ENCODE measurements at places on chromosomes 11 and 22. TPM values are rescaled to one million over a fixed set of nuclear protein-coding genes. Genes with fewer than 3 reads are reported as not detected.

Gene NAT10
- total RNA-seq = 23.4 TPM

Gene NEFH
- total RNA-seq = not detected

Gene TPBGL
- total RNA-seq = not detected

Gene PKDREJ
- not detected for total RNA-seq

Gene MN1
- 13.2 TPM for total RNA-seq

Gene USH1C
- not detected for total RNA-seq

Gene FKBP2
- total RNA-seq = 18.8 TPM

Gene C11orf42
- not detected for total RNA-seq

Gene GGTLC3
- total RNA-seq = not detected

Gene RBMXL2
- total RNA-seq = not detected

Gene SLC37A2
- total RNA-seq = 4.2 TPM

Gene C11orf97
- not detected for total RNA-seq

Gene P2RY6
- total RNA-seq = not detected

Gene BIRC3
- total RNA-seq = 24.7 TPM

Gene NLRP14
- total RNA-seq = 0.48 TPM

Gene DDX25
- total RNA-seq = 0.74 TPM

Gene TBX1
- 1.1 TPM for total RNA-seq

Gene APOL1
- 20.0 TPM for total RNA-seq

Gene CCDC157
- total RNA-seq = 1.5 TPM

Gene VPREB1
- not detected for total RNA-seq

Gene SLC43A3
- total RNA-seq = 135 TPM

Gene MAPK11
- 4.8 TPM for total RNA-seq

Gene ANKK1
- total RNA-seq = 0.06 TPM

Gene SCT
- total RNA-seq = not detected

Gene CYTH4
- 1.7 TPM for total RNA-seq

Gene USP35
- total RNA-seq = 2.3 TPM

Gene LRRC56
- 0.11 TPM for total RNA-seq

Gene MRGPRX4
- not detected for total RNA-seq

Gene DMC1
- total RNA-seq = 0.06 TPM

Gene SERPIND1
- 0.17 TPM for total RNA-seq

Gene BEST1
- total RNA-seq = not detected

Gene SLC15A3
- total RNA-seq = 3.9 TPM

Gene GLYATL1
- total RNA-seq = not detected

Gene CASP5
- total RNA-seq = not detected

Gene OR6T1
- total RNA-seq = not detected

Gene CLTCL1
- 1.7 TPM for total RNA-seq

Gene OR5A1
- total RNA-seq = not detected

Gene PATE2
- total RNA-seq = 0.29 TPM

Gene RAG2
- not detected for total RNA-seq

Gene EI24
- total RNA-seq = 128 TPM

Gene BBS1
- total RNA-seq = 15.7 TPM

Gene VPREB3
- not detected for total RNA-seq

Gene CARD18
- total RNA-seq = 0.80 TPM

Gene DGCR6
- not detected for total RNA-seq

Gene PATE4
- not detected for total RNA-seq

Gene TSSK2
- not detected for total RNA-seq

Gene KCTD14
- total RNA-seq = 8.4 TPM

Data from Daoy (cell line).